Ecto neural progenitor cell (in vitro differentiated cells): ENCODE measurements at places on chromosomes 3 and 15.

DNA sequence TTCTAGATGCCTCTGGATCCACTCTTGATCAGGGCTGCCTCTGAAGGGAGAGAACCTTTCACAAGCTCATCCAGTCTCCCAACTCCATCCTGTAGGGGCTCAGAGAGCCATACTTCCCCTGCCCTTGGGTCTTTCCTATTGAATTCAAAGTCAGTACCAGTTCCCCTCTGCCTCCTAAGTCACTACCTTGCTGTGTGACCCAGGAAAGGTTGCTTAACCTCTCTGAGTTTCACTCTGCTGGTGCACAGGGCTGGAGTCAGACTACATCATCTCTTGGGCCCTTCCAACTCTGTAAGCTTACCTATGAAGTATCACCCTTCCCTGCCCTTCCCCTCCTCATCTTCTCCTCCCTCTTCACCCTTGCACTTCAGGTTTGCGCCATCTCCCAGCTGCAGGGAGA, 117.9 kb downstream of the MEGF11 start:
- no peak for DNase-seq

- no peak for DNase-seq
Observed at GRCh38 chr3:114506591-114507300, 212.9 kb downstream of the TIGIT start.

DNA sequence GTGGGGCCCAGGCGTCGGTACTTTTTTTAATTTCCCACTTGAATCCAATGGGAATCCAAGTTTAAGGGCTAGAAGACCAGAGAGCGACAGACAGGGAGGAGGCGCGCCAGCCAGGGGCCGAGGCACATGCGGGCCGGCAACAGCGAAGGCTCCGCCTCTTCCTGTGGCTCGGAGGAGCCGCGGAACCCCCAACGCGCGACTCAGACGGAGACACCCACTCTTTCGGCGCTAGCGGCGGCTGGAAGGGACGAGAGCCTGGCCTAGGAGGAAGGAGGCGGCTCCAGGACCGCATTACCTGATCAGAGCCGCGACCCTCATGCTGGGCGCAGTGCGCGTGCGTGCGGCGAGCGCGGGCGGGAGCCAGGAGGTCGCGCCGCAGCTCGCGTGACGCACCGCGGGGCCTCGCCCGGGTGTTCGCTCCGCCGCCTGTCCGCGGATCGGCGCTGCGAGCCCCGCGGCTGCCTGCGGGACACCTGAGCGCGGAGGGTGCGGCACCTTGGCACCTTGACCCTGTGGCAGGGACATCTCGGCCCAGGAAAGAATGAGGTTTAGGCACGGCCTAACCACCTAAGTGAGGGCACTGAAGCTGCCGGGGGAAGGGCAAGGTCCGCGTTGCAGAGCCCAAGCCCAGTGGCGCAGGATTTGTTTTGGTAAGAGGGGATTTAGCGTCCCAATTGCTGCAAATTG, at the start of gene DPH6:
TSS of gene DPH6 (minus strand) at position 342 of the 687 bp plus-strand sequence. CDS start at position 318, 24 bp downstream.
- DNase-seq: peak; percentile 89

- peak; percentile 38 for DNase-seq
Observed at GRCh38 chr15:68508485-68509189, 70.2 kb upstream of the CORO2B start.

- no peak for DNase-seq
Observed at GRCh38 chr3:114586119-114586518, 292.3 kb downstream of the TIGIT start.
